NCI-H187 (cell line): ENCODE measurements at places on chromosomes 11 and 22.

DNA sequence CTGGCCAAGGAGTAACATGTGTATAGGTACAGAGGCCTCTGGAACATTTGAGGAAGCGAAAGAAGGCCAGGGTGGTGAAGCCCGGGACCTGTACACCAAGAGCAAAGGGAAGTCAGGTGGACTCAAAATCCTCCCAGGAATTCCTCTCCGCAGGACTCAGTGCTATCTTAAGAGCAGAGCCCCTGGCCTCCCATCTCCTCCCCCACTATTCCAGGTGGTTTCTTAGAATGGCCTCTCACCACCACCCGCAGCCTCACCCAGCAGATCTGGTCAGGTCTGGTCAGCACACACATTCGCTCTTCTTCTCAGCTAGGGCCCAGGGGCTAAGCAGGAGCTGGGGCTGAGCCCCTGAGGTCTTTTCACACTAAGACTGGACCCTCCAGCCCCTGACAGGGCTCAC, 59.1 kb downstream of the SCGB1A1 start:
- no peak for DNase-seq

GRCh38 chr11:18321578-18321968, 367 bp downstream of the HPS5 start:
- DNase-seq: no peak

DNA sequence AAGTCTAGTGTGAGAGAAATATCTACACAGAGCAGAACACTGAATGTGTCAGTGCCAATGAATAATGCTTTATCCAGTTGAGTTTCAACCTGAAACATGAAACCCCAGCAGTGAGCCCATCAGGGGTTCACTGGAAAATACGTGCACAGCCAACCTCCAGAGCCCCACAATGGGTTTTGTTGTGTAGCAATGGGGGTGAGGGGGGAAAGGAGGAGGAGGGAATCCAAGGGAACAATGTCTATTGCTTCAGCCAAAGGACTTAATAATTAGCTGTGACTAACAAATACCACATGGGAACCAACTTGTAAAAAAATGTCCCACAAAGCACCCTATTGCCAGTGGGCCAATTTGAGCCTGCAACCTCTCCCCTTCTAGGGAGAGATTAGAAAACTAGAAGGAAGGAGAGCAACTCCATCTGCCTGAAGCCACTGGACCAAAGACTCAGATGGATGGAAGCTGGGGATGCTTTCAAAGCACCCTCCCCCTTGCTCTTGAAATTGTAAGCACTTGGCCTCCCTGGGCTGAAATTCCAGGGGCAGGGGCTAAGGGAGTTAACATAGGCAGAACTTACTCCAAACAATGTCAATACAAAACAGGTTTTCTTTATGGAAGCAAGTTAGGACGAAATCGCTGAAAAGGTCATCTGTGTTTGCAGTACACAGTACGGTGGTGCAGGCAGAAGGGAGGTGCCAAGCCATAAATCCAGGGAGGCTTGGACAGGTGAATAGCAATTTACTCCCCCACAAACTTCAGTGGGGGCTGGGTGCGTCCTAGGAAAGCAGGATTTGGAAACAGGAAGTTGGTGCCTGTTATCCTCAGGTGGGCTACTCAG, 99.8 kb downstream of the ARL14EP start:
- DNase-seq: no peak

- no peak for DNase-seq
Measured at GRCh38 chr11:134233729-134234179, 9.3 kb downstream of the VPS26B start.

GRCh38 chr22:20036084-20036482, 15.2 kb downstream of the TANGO2 start:
- DNase-seq: no peak

DNA sequence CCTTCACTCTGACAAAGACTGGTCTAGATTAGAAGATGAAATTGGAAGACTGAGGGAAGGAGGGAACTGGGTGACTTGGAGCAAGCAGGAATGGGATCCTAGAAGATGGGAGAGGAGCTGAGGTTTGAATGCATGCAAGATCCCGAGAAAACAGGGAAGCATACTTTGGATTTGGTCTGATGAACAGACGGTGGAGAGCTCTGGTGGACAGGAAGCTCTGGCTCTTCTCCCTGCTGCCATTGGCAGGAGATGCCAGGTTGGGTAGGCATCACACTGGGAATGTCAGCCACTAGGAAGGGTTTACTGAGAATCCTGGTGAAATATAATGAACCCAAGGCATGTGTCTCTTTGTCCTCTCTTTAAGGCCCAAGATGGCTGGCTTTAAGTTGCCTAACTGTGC, 16.5 kb downstream of the NAV2 start:
- DNase-seq: no peak

DNA sequence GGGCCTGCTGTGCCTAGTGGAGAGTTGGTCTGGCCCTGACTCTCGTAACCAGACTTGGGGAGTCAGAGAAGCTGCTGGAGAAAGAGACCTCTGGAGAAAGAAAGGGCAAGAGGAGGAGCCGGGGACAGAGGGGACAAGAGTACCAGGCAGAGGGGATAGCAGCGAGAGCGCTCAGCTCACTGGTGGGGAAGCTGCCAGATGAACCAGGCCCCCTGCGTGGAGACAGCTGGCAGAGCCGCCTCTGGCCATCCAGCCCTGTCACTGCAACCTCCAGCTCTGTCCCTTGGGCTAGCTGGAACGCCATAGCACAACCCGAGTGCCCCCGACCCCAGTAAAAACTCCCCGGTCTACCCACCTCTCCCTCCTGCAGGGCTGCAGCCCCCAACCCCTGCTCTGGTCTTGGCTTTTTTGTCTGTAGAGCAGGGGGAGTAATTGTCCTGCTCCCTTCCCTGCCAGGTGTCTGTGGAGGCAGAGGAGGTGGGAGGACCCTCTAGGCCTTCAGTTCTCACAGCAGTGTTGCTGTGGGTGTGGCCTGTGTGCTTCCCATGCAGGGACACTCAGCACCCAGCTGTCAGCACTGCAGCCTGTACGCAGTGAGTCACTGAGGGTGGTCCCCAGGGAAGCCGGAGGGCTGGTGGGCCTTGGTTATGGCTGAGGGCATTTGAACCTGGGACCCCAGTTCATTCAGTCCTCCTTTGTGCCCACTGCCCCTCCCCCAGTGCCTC, 4.8 kb upstream of the SUN2 start:
- no peak for DNase-seq

DNA sequence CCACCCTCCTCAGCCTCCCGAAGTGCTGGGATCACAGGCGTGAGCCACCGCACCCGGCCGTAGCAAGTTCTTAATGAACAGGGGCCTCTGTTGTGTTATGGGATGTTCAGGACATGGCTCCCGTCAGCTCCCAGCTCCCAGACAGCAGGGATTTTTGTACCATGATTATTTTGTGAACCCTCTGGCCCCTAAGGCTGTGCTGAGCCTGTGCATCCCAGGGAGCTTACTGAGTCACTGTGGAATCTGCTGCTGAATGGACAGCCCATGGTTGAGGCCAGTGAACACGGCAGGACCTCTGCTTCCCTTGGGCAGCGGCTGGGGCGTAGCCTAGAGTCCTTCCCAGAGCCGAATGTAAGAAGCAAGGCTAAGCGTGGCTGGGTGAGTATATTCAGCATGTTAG, 245.2 kb downstream of the NTM start:
- DNase-seq: no peak

GRCh38 chr22:46612904-46613605, 7.1 kb upstream of the GRAMD4 start:
- no peak for DNase-seq

DNA sequence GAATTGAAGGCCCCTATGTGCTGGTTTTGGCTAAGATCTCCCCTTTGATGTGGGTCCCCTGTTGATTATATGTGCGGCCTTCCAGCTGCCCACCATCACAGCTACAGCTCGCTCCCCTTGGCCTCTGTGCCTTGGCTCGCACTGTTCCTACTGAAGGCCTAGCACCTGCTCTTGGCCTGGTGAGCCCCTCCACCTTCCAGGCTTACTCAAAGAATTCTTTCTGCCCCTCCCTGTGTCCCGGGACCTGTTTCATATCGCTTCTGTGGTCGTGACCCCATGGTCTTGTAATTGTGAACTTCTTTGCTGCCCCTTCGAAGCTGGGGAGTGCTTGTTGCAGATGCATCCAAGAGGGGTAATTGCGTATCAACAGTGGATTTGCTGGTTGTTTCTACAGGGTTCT, 12.5 kb downstream of the PEX26 start:
- DNase-seq: no peak

DNA sequence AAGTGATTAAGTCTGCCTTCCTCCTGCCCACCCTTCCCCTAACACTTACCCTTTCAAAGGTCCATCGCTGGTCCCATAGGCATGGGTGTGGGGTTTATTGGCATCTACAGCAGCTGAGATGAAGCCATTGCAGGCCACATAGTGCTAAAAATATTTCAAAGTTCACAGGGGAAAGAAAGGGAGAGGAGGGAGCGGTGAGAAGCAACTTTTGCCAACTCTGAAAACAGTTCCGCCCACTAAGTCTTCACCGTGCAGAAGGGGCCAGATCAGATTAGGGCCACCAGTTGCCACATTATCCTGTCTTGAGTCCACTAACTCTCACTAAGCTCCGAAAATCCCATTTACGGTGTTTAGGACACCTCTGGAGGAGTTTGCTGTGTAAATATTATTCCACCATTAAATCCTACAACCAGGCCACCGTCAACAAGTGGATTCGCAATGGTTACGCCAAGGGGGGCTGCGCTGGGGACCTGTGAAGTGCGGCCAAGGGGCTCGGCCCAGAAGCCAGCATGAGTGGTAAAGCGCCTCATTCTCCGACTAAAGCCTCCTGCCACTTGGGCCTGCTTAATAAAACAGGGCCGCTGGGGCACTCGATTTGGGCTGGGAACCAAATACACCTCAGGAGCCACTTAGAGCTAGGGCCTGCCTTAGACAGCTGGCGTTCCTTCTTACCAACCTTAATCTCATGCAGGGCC, 534.9 kb downstream of the MIAT start:
- DNase-seq: no peak

DNA sequence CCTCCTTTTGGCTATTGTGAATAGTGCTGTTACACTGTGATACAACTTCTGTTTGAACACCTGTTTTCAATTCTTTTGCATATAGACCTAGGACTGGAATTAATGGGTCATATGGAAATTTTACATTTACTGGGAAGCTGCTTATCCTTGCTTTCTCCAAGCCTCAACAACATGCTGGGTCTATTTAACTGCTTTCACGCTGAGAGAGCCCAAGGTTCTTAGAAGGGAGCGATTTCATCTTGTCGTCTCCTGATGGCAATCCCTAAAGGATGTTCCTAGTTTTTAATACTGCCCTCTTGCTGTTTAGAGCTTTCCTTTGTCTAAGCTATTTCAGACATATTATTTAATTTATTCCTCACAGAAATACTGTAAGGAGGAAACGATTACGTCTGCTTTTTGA, 15.5 kb downstream of the IRAG1 start:
- DNase-seq: no peak

- DNase-seq: no peak
Measured at GRCh38 chr11:23124996-23125395, 264.7 kb upstream of the CCDC179 start.

GRCh38 chr11:107102692-107103477, 84.6 kb upstream of the GUCY1A2 start:
- DNase-seq: no peak

DNA sequence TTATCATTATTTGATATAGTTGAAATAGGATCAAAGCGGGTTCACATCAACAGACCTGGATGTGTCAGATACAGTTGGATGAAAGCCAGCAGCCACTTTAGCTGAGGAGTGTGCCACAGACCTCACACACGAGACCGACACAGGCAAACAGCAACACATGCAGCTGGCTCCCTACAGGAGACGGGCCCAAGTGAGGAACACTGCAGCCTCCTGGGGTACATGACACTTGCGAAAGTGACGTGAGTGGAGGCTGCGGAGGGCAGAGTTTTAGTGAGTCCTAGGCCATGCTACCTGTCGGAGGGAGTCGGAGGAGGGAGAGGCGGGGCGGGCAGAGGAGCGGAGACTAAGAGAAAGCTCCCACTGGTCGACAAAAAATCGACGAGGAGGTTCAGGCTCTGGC, 100.9 kb upstream of the BID start:
- DNase-seq: no peak

DNA sequence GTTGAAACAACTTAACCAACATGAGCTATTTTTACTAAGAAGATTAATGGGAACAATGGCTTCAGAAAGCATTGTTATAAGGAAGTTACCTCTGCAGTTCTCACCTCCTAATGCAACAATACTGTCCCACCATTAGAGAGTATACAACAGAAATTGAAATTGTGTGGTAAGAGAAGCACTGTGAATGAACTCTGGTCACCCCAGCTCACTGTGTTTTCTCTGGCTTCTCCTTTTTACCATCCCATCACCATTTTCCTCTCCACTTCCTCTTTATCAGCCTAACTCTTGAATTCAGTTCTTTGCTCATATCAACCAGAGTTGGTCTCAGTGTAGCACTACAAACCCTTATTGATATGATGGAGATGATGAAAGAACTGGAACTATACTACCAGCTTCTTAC, 138.0 kb upstream of the POU2AF2 start:
- DNase-seq: no peak

- no peak for DNase-seq
Measured at GRCh38 chr11:17379383-17380180, 8.9 kb downstream of the KCNJ11 start.

- DNase-seq: no peak
Measured at GRCh38 chr11:6476571-6476970, 2.8 kb upstream of the TRIM3 start.

DNA sequence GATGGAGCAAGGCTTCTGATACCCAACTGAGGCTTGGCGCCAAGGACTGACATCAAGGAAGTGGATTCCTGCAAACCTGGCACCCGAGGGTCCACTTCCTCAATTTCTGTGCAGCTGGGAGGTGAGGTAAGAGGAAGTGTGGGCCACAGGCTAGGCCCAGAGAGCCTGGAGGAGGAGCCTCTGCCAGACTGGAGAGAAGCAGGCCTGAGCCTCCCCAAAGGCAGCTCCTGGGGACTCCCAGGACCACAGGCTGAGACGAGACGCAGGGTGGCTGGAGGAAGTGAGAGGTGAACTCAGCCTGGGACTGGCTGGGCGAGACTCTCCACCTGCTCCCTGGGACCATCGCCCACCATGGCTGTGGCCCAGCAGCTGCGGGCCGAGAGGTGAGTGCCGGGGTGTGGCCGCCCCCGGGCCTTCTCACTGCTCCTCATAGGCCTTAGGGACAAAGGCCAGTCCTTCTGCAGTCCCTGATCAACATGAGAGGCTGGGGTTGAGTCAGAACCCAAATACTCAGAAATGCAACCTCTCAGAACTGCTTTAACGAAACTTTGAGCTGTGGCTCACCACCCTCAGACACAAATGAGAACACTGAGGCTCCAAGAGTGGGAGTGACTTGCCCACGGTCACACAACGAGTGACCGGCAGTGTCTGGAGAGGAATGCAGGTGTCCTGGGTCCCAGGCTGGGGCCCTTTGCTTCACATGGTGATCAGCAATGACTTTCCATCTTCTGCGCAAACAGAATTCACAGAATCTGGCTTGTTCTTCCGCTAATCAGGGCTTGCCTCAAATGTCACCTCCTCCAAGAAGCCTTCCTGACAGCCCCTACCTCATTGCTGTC, at the start of gene NCF4:
TSS of gene NCF4 (plus strand) at position 186 of the 839 bp plus-strand sequence. CDS start at position 352, 166 bp downstream.
- no peak for DNase-seq

DNA sequence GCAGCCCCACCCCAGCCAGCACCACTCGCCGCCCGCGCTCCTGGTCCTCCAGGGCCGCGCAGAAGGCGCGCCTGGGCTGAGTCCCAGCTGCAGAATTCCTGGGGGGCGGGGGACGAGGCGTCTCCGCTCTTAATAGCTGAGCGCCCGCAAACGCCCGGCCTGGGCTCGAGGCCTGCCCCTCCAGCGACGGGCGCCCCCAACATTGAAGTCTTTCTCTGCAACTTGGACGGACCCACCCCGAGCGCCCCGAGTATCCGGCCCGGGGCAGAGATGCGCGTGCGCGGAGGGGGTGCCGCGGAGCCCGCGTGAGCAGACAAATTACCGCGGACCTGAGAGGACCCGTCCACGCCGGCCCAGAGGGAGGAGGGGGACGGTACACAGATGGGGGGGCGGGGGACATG, 6.7 kb upstream of the SYT7 start:
- no peak for DNase-seq
